ENCODE measurements at places on chromosomes 3 and 15.

DNA sequence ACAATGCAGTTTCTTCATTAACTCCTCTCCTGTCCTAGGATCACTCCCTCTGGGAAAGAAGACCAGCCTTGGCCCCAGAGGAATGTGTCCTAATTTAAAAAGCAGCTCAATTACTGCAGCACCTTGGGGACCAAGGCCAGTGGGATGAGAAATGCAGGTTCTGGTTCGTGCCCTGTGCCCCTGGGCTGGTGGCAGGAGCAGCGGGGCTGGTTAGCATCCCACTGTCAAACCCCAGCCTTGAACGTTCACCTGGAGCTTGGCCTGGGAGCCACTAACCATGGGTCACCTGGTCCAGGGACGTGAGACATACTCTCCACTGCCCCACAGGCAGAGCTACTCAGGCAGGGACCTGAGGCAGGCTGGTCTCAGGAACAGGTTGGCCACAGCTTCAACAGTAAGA lies 8.4 kb upstream of the RTP3 start:
- no peak for DNase-seq

- no peak for DNase-seq
Measured at GRCh38 chr15:45871121-45871855, 236.5 kb downstream of the SQOR start.

DNA sequence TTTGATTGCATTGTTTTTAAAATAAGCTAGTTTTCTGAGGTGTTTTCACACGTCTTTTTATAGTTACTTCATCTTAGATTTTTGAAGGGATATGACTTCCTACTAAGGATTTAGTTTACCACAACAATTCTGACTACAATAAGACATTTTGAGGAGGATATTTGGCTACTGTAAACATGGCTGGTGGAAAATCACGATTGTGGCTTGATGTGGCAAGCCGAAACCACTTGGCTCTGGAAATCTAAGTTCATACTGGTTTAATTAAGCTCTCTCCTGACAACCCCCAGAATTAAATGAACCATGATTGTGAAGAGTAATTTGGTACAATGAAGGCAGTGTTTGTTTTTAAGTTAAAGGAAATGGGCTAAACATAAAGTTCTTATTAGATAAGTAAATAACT lies 30.8 kb downstream of the ST3GAL6 start:
- DNase-seq = no peak

DNA sequence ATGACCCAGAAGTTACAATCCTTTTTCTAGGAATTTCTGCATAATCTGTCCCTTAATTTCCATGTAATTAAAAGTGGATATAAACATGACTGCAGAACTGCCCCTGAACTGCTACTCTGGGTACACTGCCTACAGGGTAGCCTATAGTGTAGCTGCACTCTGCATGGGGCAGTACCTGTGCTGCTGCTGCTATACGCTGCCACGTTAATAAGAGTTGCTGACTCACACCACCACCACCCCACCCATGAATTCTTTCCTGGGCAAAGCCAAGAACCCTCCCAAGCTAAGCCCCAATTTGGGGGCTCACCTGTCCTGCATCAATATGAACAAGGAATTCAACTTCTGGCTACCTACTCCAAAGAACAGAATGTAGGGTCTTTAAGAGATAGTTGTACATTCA lies 13.9 kb downstream of the HDGFL3 start:
- DNase-seq = no peak

DNA sequence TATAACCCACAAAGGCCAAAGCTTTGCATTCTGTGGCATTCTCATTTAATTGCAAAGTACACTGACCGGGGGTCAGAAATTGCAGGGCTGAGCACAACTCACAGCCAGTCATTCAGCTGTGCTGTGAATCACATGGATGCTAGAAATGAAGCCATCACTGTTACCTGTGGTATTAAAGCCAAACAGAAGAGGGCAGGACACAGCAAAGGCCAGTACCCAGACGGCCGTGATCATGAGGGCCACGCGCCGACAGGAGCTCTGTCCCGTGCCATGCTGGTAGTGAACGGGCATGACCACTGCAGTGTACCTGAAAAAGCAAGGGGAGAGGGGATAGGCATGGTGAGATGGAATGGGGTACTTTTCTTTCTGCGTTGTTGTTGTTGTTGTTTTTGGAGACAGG lies 31.6 kb downstream of the DRD3 start:
- DNase-seq = no peak

- DNase-seq = no peak
Measured at GRCh38 chr15:39320886-39321285, 260.0 kb upstream of the THBS1 start.

GRCh38 chr3:38580450-38581382 lies 68.8 kb downstream of the SCN5A start:
- DNase-seq = no peak

DNA sequence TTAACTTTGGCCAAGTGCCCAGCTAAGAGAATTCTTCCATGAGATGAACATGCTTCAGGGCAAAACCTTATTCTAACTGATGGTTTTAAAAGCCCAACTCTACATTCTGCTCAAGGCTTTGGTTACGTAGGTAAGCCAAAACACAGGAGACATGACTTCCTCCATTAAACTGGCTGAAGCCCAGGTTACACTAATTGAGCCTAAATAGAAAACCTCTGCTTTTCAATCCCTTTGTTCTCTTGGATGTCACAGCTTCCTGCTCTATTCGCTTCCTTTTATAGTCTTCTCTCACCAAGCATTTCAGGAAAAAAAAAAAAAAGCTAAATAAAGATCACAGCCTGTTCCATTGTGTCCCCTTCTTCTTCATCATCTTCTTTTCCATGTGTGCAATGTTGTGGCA lies 420.4 kb downstream of the TIGIT start:
- DNase-seq = no peak

DNA sequence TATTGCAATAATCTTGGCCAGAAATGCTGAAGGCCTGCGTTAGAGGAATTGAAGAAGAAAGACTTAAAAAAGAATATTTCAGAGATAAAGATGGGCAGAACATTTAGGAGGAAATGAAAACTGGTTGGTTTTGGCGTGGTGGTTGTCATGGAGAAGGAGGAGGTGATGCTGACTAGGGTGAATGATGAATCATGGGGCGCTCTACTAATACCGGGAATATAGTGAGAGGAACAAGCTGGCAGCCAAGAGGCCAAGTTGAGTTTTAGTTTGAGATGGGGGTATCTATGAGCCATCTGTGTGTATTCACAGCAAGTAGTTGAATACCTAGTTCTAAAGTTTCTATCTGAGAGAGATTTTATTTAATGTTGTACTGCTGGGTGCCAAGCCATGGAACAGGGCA lies 6.8 kb upstream of the GAP43 start:
- no peak for DNase-seq

DNA sequence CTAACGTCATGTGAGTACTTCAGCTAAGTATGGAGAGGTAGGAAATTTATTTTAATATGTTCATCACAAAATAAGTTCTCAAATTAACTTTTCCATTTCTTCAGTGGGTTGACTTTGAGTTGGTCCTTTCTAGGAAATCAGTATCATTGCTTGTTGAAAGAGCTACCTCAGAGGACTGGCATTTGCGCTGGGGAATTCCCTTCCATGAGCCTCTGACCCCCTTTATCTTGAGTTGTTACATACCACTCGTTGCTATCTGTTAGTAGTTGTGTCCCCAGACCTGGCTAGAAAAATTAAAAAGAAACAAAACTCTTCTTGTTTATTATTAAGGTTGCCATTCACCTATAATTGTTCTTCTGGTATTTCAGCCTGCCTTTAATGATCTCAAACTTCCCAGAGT lies 96.8 kb upstream of the ROBO2 start:
- no peak for DNase-seq

- no peak for DNase-seq
Measured at GRCh38 chr3:76063811-76064210, 278.5 kb upstream of the ZNF717 start.

DNA sequence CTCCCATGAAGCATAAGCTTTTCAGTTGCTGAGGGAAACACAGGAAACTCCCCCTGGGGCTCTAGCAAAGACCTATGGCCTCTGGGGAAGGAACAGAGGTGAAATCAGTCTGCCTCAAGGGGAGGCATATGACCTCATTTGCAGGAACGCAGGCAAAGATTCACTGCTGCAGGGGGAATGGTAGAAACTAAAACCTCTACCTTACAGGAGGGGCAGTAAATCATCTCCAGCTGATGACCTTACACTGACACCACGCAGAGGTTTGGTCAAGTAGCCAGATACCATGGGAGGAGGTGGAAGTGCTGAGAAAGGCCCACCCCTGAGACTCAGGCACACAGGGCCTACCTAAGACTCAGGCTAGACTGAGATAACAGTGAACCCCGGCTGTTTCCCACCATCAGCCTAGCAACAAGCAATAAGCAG lies 81.1 kb downstream of the RAD18 start:
- no peak for DNase-seq

DNA sequence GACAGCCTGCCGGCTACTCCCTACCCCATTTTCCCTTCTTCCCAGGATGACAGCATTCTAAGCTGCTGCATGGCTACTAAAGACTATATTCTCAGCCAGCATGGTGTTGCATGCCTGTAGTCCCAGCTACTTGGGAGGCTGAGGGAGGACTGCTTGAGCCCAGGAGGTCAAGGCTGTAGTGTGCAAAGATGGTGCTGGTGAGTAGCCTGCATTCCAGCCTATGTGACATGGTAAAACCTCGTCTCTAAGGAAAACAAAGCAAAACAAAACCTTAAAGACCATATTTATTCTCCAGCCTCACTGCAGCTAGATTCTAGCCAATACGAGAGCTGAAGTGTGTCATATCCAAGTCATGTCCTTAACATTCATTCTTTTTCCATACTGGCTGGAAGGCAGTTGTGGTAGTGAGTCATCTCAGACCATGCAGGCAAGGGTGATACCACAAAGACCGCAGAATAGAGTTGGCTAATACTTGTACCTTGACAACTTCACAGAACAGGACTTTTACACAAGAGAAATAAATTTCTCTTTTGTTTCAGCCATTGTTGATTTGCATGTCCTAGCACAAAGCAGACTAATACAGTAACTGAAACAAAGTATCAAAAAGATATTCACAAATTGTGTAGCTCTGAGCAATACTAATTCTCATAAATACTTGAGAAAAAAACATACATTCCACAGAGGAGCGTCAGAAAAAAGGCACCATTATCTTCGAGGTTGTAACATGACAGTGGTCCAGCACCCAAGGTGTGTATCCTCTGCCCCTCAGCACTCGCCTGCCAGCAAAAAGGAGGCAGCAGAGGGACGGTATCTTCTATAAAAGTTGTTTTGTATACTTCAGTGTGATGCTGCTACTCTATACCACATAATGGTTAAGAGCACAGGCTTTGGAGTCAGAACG lies 14.8 kb downstream of the PBRM1 start:
- peak; percentile 20 for DNase-seq

DNA sequence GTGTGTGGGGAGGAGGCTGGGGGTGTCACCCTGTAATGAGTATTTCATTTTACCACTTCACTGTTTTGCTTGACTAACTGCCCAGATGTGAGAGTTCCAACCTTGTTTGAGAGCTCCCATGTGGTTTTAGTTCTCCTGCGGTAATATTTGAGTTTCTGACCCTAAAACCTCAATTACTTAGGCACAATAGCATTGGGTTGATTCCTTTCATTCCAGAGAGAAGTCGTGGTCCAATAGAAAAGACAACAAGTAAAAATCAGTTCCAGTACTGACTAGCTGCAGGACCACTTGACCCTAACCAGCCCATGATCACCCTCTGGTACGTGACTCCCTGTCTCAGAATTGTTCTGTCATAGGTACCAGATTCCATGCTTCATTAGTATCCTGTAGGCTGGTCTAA lies 630.4 kb downstream of the CADM2 start:
- no peak for DNase-seq

- DNase-seq = no peak
Measured at GRCh38 chr3:188339410-188340295, 185.7 kb downstream of the LPP start.

GRCh38 chr15:90465140-90465929 lies 64.4 kb upstream of the CRTC3 start:
- no peak for DNase-seq

DNA sequence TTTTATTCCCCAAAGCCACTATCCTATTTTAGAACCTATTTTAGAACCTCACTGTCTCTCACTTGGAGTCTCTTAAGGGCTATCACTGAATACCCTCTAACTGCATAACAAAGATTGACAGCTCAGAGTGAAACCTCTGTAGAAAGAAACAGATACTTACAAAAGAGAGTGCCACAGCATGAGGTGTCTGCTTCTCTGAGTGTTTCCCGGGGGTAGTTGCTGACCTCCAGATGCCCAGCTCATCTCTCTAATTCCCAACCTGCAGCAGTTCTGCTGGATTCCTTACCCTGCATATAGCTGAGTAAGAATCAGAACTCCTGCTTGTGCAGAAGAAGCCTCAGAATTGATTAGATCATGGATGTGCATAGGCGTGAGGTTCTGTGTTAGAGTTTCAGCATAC lies 34.5 kb downstream of the P3H2 start:
- no peak for DNase-seq

- DNase-seq = no peak
Measured at GRCh38 chr3:125109536-125109925, 53.7 kb upstream of the HEG1 start.

- DNase-seq = no peak
Measured at GRCh38 chr3:69008980-69009379, 4.5 kb downstream of the EOGT start.

- DNase-seq = no peak
Measured at GRCh38 chr15:101844916-101845315, 32.9 kb downstream of the OR4F15 start.

DNA sequence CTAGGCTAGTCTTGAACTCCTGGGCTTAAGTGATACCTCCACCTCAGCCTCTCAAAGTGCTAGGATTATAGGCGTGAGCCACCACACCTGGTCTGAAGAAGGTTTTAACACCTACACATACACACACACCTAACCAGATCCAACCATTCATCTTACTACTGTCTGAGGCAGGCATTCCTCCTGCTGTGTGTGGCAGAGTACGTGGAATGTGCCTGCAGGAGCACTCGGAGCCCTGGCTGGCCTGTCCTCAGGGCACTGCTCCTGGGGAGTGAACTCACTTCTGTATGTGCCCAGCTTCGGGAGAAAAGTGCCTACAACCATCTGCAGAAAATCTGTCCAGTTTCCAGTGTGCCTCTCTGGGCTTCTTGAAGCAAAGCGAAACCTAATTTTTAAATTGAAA lies 58.2 kb upstream of the LIMD1 start:
- no peak for DNase-seq

DNA sequence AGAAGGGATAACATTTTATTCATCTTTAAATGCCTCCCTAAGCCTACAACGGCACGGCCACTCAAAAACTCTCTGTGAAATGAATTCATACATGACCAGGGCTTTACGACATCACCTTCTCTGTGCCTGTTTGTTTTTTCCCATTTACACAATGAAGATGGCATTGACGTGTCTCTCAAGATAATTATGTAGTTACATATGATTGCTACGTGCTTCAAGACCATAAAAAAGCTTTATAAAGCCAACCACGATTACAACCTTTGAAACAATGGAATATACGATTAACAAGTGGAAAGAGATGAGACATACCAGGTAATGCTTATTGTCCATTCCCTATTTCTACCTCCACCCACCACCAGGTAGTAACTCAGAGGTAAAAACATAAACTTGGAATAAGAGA lies 168.4 kb downstream of the P3H2 start:
- no peak for DNase-seq

GRCh38 chr3:151841801-151842200 lies 27.9 kb downstream of the AADAC start:
- no peak for DNase-seq

- no peak for DNase-seq
Measured at GRCh38 chr3:134504132-134504531, 18.3 kb downstream of the CEP63 start.

All from T-helper 22 cell (primary cell).